ENCODE measurements at places on chromosomes 3 and 15.

GRCh38 chr15:69209661-69210060 is 49.2 kb downstream of the GLCE start:
- DNase-seq, result no peak

GRCh38 chr15:60508442-60508841 is 29.5 kb upstream of the ICE2 start:
- DNase-seq, result no peak

DNA sequence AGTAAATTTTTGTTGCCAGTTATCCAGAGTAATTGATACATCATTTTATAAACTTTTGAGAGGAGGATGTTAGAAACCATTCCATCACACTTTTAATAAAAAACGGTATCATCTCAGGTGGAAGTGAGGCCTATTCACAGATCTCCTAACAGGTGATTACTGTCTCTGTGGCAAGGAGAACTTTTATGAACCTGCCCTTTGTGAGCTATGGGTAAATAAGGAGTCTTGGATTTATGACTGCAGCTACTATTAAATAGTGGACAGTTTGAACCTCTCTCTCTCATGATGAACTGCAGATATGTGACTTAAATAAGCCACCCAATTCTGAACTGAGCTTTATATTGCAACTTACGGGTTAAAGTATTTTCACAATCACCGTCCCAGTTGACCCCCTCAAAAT is 45.7 kb downstream of the ZFAND6 start:
- no peak for DNase-seq

- DNase-seq, result no peak
Measured at GRCh38 chr3:49619649-49620048, 54.5 kb upstream of the APEH start.

DNA sequence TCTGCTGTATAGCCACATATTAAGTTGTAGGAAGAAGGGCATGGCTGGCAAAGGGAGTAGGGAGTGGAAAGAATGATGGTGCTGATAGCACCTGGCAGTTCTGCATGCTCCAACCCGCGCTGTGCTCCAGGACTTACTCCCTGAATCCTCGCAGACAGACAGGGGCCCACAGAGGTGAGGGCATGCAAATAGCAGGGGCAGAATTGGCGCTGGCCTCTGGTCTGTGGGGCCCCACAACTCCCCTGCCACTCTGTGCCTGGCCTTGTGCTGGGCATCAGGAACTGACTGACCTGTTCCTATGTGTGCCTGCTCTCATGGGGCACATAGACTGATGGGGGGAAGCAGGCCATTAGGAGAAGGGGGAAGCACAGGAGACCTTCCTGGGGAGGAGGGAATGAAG is 20.9 kb downstream of the HDAC11 start:
- no peak for DNase-seq

- DNase-seq, result no peak
Measured at GRCh38 chr3:98812851-98813374, 49.8 kb downstream of the ST3GAL6 start.

DNA sequence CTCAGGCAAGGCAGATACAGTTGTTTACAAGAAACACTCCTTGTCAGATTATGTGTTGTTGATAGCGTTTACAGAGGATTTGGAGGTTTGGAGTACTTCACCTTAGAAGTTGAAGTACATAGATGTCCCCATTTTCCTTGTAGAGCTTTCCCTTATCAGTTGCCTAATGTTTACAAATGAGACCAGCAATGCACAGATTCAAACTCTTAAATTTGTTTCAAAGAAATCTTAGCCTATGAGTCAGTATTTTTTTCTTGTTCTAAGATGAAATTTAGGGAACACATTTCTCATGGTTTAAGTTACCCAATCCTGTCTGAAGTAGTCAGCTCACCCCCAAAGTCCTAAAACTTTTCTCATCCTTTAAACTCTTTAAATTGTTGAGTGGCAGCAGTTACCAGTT is 6.3 kb upstream of the EIF5A2 start:
- no peak for DNase-seq

- DNase-seq, result no peak
Measured at GRCh38 chr3:4750306-4750968, 228.8 kb upstream of the BHLHE40 start.

DNA sequence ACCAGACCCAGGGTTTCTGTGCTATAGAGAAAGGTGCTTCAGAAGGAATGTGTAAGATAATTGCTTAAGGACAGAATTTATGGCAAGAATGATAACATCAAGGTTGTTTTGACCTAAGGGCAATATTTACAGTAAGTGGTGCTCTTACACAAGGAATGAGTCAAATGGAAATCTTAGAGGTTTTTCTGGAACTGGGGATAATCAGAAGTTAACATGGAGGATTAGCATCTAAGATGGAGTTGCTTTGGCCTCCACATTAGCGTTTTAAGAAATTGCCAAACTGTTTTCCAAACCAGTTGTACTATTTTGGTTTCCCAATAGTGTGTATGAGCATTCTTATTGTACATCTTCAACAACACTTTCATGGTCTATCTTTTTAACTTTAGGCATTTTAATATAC is 3.1 kb downstream of the WDR93 start:
- DNase-seq, result no peak

- no peak for DNase-seq
Measured at GRCh38 chr15:57551715-57552677, 39.7 kb upstream of the MYZAP start.

- DNase-seq, result no peak
Measured at GRCh38 chr3:185058796-185059195, 94.1 kb downstream of the C3orf70 start.

DNA sequence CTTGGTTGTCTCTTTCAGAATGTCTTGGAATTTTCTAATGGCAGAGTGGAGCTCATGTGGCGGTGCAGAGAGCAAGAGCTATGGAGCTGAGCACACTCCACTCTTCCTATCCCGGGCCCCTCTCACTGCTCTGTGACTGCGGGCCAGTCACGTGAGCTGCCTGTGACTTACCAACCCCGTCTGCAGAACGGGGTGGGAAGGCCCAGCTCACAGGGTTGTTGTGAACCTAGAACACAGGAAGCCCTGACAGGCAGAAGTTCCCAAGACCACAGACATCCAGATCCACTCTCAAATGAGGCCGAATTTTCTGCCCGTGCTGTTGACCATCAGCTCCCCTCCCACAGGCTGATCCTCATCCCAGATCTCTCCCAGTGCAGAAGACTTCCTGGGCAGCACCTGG is 35.5 kb upstream of the PLXNA1 start:
- DNase-seq, result no peak

DNA sequence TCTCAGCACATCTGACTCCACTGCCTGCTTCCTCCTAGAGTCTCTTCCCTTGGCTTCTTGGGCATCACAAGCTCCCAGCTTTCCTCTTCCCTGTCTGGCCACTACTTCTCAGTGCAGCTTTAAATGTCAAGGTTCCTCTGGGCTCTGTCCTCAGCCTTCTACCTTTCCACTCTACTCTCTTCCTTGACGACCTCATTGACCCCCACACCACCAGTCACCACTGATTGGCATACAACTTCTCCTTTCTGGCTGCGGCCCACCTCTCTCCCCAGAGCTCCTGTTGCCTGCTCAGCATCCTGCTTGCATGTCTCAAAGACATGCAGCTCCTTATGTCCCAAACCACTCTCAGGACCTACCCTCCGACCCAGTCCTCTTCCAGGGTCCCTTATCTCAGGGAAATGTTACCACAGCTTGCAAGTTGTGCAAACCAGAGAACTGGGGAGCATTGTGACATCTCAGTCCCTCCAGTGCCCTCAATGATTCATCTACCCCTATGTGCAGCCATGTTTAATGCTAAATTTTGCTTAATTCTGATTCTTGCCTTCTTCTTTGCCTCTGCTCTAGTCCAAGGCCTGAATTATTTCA is 49.9 kb downstream of the TRPM1 start:
- no peak for DNase-seq

DNA sequence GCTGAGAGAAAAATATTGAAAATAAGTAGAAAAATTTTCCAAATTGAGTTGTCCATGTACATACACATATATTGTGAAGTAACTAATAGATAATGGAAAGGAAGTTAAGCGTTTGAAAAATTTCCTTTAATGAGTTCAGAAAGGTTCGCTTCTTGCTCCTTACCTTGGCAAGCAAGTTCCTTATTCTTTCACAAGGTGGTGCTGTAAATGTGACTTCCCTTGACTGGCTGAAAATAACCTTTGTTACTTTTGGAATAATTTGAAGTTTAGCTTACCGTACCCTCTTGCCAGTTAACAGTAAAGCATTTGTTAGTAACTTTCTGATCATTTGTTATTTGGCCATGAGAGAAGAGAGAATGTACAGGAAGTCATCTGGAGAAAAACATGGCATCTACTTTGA is 41.6 kb downstream of the PYDC2 start:
- DNase-seq, result no peak

All from NCI-H1417 (cell line).